Activated T-helper 2 cell treated with anti-CD3 and anti-CD28 coated beads, Interferon-gamma antibody, Interleukin-2, Interleukin-4, amounts not matched to agents 10 μg/mL and 5 μg/mL and 100 μg/mL, durations not matched to agents 14 hours and 24 hours and 36 hours (primary cell): ENCODE measurements at places on chromosomes 7 and 10.

DNA sequence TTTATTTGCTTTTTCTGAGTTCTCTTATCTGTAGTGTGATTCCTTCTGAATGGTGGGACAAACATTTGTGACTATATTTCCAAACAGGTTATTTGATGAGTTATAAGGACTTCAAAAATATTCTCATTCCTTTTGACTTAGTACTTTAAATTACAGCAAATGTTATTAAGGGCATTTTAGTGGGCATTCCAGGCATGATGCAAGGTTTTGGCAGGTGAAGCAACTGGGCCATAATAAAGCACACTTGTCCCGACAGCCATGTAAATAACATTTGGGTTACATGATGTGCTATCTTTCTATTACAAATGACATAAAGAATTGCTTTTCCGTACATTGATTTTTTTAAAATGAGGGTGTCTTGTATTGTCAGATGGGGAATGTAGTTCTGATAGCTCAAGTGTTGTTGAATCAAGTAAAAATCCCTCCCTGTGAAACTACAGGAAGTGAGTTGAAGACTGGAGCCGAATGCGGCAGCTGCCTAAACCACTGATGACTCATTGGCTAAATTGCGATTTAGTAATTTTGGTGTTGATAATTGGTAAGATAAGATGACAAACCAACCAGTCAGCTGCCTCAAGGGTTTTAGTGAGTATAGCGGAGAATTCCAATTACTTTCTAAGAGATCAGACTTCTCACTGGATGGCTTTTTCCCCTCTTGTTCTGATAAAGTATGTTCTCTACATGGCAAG is 231.3 kb upstream of the NPY start:
- no peak for DNase-seq

DNA sequence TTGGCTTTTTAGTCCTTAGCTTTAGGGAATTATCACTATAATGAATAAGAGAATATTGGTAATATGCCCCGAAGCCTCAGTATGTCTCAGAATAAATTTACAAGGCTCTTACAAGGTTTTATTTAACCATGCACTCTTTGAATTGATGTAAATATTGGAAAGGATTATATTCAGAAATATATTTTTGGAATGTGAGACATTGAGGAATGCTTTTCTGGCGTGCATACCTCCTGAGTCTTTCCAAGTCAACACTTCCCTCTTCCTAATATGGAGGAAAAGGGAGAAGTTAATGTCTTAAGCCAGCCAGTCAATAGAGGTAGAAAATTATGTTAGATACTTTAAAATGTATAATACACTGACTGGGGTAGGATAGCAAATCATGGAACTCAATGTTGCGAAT is 1.2 kb upstream of the OR2F1 start:
- no peak for DNase-seq

GRCh38 chr10:72204296-72204695 is 11.5 kb upstream of the ANAPC16 start:
- DNase-seq: no peak

GRCh38 chr10:29957236-29957635 is 102.2 kb downstream of the JCAD start:
- no peak for DNase-seq

DNA sequence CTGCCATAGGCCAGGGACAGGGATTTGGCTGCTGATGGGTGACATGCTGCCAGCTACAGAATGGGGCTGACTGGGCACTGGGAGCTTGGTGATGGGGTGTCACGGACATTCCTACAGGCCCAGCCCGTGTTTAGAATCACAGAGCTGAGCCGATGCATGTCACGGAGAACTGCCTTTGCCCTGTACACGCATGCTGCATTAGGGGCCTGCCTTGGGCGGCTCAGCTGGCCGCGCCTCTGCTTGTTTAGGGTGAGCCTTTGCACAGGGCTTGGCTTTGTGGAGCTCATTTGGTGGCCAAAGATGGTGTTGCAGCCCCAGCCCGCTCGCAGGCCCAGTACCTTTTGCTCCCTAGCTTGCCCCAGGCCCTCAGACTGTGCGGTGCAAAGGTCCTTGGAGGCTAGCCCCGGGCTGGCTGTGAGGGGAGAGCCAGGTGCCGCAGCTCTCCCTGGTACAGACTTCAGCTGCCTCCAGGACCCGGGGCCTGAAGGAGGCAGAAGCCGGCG is 108.4 kb upstream of the BTBD16 start:
- DNase-seq: no peak

DNA sequence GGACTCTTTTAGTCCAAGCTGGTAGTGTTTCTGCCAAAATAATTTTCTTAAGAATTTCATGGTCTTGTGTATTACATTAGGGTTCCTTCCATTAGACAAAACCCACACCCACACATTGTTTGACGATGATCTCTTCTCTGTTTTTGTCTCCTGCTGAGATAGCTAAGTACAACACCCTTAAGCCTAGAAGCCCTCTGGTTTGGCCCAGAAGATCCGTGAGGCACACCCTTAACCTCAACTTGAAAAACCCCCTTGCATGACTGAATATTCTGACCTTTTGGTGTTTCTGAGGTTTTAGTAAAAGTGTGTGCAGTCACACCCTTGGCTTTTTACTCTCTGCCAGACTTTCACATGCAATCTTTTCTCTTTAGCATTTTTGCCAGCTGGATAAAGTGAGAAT is 29.3 kb upstream of the ERCC6 start:
- DNase-seq: no peak

- no peak for DNase-seq
Observed at GRCh38 chr10:133125901-133126300, 34.1 kb upstream of the KNDC1 start.

DNA sequence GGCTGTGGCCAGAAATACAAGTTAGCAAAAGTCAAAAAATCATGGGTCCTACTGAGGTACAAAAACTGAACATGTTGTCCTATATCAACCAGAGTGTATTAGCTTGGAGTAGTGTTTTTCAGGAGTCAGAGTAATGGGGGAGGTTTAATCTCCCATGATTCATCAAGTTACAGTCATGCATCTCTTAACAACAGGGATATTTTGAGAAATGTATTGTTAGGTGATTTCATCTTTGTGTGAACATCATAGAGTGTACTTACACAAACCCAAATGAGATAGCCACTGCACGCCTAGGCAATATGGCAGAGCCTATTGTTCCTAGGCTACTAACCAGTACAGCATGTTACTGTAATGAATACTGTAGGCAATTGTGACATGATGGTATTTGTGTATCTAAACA is 14.9 kb upstream of the TES start:
- DNase-seq: no peak

GRCh38 chr7:39535720-39536119 is 30.5 kb upstream of the YAE1 start:
- no peak for DNase-seq

DNA sequence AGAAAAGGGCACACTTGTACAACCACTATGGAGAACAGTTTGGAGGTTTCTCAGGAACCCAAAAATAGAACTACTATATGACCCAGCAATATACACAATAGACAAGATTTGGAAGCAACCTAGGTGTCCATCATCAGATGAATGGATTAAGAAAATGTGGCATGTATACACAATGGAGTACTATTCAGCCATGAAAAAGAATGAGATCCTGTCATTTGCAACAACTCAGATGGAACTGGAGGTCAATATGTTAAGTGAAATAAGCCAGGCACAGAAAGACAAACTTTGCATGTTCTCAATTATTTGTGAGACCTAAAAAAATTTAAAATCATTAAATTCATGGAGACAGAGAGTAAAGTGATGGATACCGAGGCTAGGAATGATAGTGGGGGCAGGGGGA is 118.8 kb downstream of the ZNF467 start:
- DNase-seq: no peak

- DNase-seq: no peak
Observed at GRCh38 chr7:139829775-139830117, 682 bp downstream of the TBXAS1 start.

GRCh38 chr7:822692-823276 is 9.5 kb upstream of the SUN1 start:
- no peak for DNase-seq

- DNase-seq: no peak
Observed at GRCh38 chr7:117597755-117598154, 117.9 kb downstream of the CFTR start.

DNA sequence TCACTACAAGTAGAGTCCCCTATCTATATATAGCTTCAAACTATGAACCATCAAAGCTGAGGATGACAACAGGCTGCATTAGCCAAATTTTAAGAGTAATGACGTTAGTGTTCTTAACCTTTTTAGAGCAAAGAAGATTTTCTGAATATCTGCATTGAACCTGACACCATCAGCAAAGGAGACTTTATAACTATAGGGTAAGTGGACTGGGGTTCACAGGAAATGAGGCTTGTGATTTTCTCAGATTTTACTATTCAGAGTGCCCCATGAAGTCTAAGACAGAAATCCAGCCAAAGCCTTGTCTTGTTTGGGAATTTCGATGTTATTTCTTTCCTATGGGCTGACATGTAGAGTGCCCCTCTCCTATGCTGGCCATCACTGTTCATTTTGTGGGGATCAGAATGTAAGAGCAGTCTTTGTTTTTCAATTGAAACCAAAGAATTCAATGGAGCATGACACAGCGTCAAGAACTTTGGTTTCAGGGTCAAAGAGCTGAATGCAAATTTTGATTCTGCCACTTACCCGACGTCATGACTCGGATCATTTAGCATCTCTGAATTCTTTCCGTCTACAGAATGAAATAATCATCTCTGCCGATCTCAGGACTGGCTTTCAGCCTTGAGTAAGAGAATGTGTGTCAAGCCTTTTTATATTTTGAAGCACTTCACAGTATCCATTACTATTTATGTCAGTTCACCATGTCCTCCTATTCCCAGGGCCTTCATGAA is 52.7 kb downstream of the DENND11 start:
- no peak for DNase-seq

GRCh38 chr10:72335394-72336258 is 19.1 kb downstream of the DNAJB12 start:
- peak; percentile 62 for DNase-seq

DNA sequence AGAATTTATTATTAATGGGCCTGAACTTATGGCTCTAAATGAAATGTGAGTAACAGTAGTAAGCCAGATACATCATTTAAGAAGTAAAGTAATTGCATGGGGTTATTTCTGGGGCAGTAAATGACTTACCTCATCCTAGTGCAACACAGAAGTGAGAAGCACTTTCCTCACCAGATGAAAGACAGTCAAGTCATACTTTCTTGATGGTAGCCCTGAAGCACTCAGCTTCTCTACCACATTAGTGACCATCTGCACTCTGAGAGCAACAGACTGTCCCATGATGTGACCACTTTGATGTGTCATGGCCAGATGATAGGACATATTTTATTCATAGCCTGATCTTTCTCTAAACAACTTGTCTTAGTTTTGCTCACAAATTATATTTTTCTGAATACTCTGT is 369.5 kb upstream of the PHF14 start:
- no peak for DNase-seq

GRCh38 chr10:125158601-125159485 is 1.5 kb downstream of the CTBP2 start:
- no peak for DNase-seq

DNA sequence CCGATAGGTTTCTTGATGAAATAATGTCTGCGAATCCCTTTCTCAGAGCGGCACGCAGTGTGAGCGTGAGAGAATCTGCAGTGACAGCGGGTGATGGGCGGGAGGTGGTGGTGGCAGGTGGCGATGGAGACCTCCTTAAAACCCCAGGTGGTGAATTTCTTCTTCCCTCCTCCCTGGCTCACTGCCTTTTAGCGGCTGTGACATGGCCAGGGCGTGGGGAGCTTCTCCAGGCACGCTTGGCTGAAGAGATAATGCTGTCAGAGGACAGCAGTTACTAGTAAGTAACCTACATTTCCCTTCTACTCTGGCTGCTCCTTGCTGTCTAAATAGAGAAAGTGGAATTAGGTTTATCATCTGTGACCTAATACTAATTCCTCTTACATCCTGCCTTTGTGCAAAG is 141.4 kb upstream of the INSYN2A start:
- no peak for DNase-seq

- DNase-seq: no peak
Observed at GRCh38 chr7:27925573-27926201, 185.7 kb downstream of the TAX1BP1 start.

DNA sequence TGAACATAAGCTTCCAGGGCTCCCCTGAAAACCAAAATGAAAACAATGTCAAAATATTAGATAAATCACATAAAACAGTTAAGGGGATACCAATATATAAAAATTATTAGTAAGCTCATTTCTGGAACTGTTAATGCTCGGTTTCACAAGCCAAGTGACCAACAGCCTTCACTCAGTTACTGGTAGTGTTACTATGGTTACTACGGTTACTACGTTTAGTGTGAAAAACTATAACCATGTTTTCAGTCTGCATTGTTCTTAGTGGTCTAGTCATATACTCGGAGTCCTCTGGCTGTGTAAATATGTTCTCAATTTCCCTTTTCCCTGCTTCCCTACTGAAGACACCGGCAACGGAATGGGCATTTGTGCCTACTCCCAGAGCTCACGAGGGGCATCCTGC is 34.8 kb downstream of the HBP1 start:
- no peak for DNase-seq

DNA sequence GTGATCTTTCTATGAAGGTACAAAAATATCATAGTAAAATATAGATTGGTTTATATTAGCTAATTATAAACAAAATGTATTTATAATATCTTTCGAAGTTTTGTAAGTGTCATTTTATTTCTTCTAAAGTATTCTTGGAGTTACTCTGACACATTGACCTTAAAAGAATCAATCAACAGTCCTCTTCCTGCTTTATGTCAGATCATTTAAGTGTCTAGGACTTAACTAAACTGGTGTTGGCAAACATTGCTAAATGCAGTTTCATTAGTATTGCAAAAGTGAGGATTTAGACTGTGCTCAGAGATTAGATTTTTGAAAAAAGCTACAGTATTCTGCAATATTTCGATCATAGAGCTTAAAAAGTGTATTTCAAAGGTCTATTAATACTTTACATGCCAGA is 10.3 kb downstream of the GLCCI1 start:
- no peak for DNase-seq

- no peak for DNase-seq
Observed at GRCh38 chr10:43204042-43204942, 62.6 kb downstream of the RASGEF1A start.

- DNase-seq: no peak
Observed at GRCh38 chr10:15579605-15580004, 140.1 kb downstream of the ITGA8 start.

- DNase-seq: peak; percentile 57
Observed at GRCh38 chr7:155380221-155380861, 77.6 kb upstream of the EN2 start.

DNA sequence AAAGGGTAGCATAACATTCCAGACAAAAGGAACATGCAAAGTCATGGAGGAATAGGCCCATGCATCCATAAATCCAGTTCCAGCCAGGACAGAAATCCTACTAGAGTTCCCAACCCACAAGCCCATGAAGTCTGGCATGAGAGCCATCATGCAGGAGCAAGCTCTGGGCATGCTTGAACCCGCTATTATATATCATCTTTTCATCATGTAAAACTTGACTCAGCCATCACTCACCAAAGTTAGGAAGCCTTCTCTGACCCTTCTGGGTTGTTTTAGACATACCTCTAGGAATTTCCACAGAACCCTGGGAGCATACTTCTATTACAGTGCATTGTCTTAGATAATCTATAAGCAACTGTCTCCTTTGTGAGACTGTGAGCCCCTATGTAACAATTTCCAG is 293.0 kb upstream of the NPSR1 start:
- no peak for DNase-seq

GRCh38 chr7:23715099-23715498 is 5.1 kb downstream of the STK31 start:
- no peak for DNase-seq

- DNase-seq: peak; percentile 15
Observed at GRCh38 chr7:66921396-66921917, 432 bp downstream of the TMEM248 start.
